ENCODE measurements at places on chromosomes 12 and 14. TPM values are rescaled to one million over a fixed set of nuclear protein-coding genes. Genes with fewer than 3 reads are reported as not detected.

Gene TAS2R7
- total RNA-seq: not detected

Gene KRT75
- total RNA-seq: not detected

Gene TSPAN19
- not detected for total RNA-seq

Gene CLEC14A
- total RNA-seq: 31.4 TPM

Gene KRT8
- total RNA-seq: 175 TPM

Gene GPR84
- total RNA-seq: 0.95 TPM

Gene PRR4
- 22.7 TPM for total RNA-seq

Gene C12orf54
- not detected for total RNA-seq

Gene KRT79
- not detected for total RNA-seq

Gene OVCH1
- 0.78 TPM for total RNA-seq

Measured in thoracic aorta (tissue), 2 donors.